Thoracic aorta (tissue), 2 donors: ENCODE measurements at places on chromosomes 12 and 14. TPM values are rescaled to one million over a fixed set of nuclear protein-coding genes. Genes with fewer than 3 reads are reported as not detected.

DNA sequence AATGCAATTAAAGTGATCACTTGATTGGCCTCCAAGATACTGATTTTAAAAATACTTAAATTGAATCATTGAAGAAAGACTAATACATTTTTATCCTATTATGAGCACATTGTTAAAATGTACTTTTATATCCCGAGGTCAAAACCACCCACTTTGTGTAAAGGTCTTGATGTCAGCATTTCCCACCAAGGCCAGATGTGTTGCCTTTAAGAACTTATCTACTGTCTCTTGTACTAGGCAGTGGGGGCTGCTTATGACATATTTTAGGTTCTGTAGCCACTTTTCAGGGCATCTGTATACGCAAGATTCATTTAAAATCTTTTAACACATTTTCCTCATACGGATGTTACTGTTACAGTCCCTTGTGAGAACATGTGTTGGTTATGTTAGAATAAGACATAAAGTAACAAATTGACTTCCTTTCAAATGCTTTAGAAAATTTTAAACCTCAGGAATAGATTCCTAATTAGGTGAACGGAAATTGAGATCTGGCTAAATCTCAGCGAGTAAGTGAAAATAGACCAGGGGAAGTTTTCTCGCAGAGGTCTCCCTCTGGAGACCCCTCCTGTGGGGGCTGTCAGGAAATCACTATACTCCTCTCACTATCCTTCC is 456.2 kb downstream of the ADAMTS20 start:
- H3K27me3 ChIP-seq = no peaks in the 10 kb centered on the region
- H3K4me1 ChIP-seq = no peaks in the 10 kb centered on the region
- H3K4me3 ChIP-seq = no peak overlapping the region
- H3K27ac ChIP-seq = no peak overlapping the region
- H3K36me3 ChIP-seq = no peaks in the 10 kb centered on the region

DNA sequence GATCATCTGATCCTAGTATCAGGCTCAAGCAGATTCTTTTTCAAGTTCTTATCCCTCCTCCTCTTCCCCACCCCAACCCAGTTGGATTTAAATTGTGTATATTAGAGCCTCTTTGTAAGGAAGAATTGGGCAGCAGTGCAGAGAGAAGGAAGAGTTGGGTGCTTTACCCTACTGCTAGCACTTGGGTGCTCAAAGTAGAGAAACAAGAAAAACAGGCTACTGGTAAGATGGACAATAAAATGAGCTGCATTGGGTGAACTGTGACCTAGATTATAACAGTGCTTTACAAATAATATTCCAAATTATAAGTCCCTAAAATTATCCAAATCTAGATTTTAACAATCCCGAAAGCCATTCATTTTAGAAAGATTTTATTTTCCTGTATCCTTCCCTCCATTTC is 363.4 kb upstream of the GARIN6 start:
- H3K27ac ChIP-seq = no peak overlapping the region
- H3K4me3 ChIP-seq = no peak overlapping the region
- no peak for DNase-seq
- no peaks in the 10 kb centered on the region for H3K27me3 ChIP-seq

GRCh38 chr12:94649349-94650142 is 811 bp downstream of the TMCC3 start:
- H3K27ac ChIP-seq = peak overlapping the region; percentile 63
- H3K27me3 ChIP-seq = no peaks in the 10 kb centered on the region
- no peak for DNase-seq
- H3K36me3 ChIP-seq = no peaks in the 10 kb centered on the region
- peak overlapping the region; percentile 91 for H3K4me3 ChIP-seq
- H3K4me1 ChIP-seq = peaks cover 5% of the 10 kb centered on the region

DNA sequence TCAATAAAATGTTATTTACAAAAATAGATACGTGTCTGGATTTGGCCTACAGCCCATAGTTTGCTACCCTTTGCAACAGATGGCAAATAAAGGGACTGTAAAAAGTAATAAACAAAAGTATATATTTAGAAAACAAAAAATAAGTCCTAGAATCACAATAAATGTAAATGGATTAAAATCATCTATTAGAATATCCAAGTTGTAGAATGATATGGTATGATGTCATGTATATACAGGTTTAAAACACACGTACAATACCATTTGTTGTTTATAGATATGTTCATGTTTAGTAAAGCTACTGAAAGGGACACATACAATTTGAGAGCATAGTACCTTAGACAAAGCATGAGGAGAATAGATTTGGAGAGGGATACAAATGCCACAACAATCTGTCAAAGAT is 219.5 kb downstream of the BCL11B start:
- no peak overlapping the region for H3K27ac ChIP-seq
- no peaks in the 10 kb centered on the region for H3K36me3 ChIP-seq
- DNase-seq = no peak
- H3K4me3 ChIP-seq = no peak overlapping the region
- H3K27me3 ChIP-seq = no peaks in the 10 kb centered on the region

DNA sequence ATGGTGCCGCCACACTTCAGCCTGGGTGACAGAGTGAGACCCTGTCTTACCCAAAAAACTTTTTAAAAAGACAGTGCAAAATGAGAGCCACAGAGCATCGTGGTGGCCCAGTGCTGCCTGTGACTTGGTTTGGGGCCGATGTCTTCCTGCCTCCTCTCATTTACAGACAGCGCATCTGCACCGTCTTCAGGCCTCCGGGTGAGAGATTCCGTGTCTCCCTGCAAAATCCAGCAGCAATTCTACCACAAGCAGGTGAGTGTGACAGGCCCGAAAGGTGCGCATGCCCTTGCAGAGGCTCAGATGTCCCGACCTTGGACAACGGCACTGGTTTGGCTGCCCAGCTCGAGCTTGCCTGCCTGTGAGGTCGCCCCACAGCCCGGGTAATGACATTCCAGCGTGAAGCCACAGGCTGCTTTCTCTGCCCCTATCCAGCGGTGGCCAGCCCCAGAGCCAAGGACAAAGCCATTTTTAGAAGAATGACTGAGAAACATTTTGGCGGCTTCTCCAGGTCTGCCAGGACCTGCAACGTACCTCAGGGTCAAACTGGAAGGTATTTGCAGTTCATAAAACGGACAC is 70.3 kb upstream of the RFLNA start:
- no peaks in the 10 kb centered on the region for H3K27me3 ChIP-seq
- no peaks in the 10 kb centered on the region for H3K36me3 ChIP-seq
- no peak overlapping the region for H3K27ac ChIP-seq
- no peak for DNase-seq

DNA sequence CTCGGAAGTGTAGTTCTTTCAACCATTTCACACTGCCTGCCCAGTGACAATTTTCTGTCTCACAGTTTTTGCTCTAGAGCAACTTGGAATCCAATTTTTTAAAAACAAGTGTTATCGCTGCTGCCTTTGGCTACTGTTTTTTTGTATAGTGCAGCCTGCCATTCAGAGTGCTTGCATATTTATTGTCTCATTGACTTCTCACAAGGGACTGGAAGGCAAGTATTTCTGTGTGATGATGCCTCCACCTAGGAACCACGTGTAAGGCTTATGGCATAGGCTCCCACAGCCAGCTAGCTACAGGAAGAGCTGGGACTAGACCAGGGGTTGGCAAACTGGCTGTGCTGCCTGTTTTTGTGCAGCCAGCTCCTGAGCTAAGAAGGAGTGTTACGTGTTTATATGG is 903 bp downstream of the PARPBP start:
- H3K36me3 ChIP-seq = no peaks in the 10 kb centered on the region
- peaks cover 16% of the 10 kb centered on the region for H3K4me1 ChIP-seq
- H3K4me3 ChIP-seq = peak overlapping the region; percentile 96

GRCh38 chr12:42094277-42094676 is 50.4 kb downstream of the GXYLT1 start:
- H3K27ac ChIP-seq = no peak overlapping the region
- DNase-seq = no peak
- H3K4me3 ChIP-seq = no peak overlapping the region
- no peaks in the 10 kb centered on the region for H3K27me3 ChIP-seq
- peaks cover 17% of the 10 kb centered on the region for H3K4me1 ChIP-seq

DNA sequence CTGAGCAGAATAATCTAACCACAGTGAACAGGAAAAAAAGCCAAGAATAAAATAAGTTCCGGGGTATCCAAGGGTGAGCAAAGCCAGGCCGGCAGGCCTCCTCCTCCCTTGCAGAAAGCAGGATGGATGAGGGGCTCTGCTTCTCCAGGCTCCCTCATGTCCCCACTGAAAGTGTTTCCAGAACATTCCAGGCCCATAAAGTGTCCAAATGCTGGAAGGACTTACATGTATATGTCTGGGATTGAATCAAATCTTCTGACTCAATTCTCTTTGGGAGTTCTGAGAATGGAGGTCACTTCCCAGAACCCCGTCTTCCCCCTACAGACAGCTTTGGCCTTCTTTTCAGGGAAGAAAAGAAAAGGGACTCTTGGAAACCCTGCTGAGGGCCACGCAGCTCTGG is 25.0 kb upstream of the BDKRB1 start:
- no peak overlapping the region for H3K27ac ChIP-seq
- no peak for DNase-seq
- H3K4me3 ChIP-seq = no peak overlapping the region
- no peaks in the 10 kb centered on the region for H3K27me3 ChIP-seq
- no peaks in the 10 kb centered on the region for H3K4me1 ChIP-seq

GRCh38 chr14:101721951-101722661 is 39.4 kb upstream of the PPP2R5C start:
- no peaks in the 10 kb centered on the region for H3K36me3 ChIP-seq
- H3K4me1 ChIP-seq = no peaks in the 10 kb centered on the region
- H3K4me3 ChIP-seq = peak overlapping the region; percentile 9
- no peak for DNase-seq

- H3K27ac ChIP-seq = no peak overlapping the region
- DNase-seq = no peak
- H3K27me3 ChIP-seq = no peaks in the 10 kb centered on the region
- H3K36me3 ChIP-seq = no peaks in the 10 kb centered on the region
Measured at GRCh38 chr14:73762375-73762822, 48.2 kb upstream of the PNMA1 start.

GRCh38 chr12:115166698-115167315 is 482.8 kb upstream of the TBX3 start:
- H3K36me3 ChIP-seq = no peaks in the 10 kb centered on the region
- H3K4me3 ChIP-seq = no peak overlapping the region
- no peak for DNase-seq
- no peaks in the 10 kb centered on the region for H3K27me3 ChIP-seq
- no peak overlapping the region for H3K27ac ChIP-seq

DNA sequence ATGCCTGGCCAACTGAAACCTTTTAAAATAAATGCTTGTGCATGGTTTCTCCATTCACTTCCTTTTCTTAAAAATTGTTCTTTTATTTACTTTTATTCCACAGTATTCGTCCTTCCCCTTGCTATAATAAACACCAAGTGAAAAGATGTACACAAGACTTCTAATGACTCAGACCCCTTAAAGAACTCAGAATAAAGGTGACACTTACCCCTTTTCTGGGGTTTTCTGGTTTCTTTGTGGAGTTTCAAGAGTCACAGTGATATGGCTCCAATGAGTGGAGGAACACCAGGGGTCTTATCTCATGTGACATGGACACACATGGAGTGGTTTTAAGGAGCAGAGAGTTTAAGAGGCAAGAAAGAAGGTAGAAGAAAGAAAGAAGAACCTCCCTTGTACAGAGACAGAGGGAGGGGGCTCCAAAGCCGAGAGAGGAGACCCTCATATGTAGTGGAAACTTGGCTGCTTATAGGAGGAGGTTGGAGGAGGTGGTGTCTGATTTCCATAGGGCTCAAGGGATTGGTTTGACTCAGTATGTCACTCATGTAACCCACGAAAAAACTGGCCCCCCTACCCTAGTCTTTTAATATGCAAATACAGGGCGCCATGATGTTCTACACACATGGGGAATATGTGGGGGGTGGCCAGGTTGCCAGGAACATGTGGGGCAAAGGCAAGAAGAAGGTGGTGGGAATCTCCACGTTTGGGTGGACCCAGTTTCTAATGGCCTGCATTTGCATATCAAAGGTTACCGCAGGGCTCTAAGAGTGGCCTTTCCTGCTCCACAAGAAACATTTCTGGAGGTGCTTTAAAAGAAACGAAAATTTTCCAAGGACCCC is 22.1 kb upstream of the CD69 start:
- H3K27ac ChIP-seq = no peak overlapping the region
- no peak for DNase-seq
- H3K27me3 ChIP-seq = no peaks in the 10 kb centered on the region
- H3K4me3 ChIP-seq = no peak overlapping the region
- no peaks in the 10 kb centered on the region for H3K36me3 ChIP-seq

DNA sequence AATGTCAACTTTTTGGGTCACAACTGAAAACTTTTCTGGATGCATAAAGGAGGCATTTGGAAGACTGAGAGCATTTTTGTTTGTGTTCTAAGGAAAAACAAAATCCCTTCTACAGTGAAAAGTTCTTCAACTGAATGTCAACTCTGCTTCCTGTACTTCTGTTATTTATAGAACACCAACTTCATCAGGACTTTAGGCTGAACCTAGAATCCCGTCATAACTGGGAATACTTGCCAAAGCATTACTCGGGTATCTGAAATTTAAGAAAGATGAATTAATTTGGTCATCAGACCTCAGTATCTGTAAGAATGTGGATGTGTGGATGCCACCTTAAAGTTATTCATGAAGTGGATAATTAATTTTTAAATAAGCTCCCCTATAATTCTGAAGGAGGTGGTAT is 73.2 kb downstream of the FERMT2 start:
- H3K27me3 ChIP-seq = no peaks in the 10 kb centered on the region
- H3K36me3 ChIP-seq = peaks cover 16% of the 10 kb centered on the region
- DNase-seq = no peak

DNA sequence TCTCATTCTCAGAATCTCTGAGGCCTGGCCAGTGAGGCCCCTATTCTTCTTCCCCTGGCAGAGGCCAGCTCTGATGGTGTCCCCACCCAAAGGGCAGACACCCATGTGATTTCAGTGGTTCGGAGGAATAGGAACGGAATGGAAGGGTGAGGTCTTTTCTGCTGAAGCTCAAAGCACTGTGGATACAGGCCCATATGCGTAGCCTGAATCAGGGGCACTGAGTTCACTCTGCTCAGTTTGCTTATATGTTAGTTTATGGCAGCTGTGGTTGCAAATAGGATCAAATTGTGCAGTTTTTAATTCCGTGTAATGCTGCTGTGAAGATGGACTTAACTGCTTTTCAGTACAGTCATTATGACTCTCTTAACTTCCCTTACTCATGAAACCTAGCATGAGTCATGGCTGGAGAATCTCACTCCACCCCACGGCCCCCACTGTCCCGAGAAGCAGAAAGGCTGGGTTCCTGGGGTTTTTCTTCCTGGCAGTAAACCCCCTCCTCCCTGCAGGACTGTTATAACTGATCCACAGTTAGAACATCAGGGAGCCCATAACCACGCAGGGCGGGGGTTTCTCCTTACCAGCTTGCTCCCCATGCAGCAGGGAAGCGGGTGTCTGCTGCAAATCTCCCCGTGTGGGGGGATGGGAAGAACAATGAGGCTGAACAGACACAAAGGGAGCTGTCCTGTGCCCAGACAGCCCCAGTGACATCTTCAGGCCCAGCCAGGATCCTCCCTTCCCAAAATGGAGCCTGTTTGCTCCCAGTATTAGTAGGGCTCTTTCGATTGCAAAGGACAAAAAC is 122.7 kb downstream of the SLC38A6 start:
- H3K27me3 ChIP-seq = no peaks in the 10 kb centered on the region
- peak; percentile 42 for DNase-seq
- peak overlapping the region; percentile 85 for H3K27ac ChIP-seq
- peak overlapping the region; percentile 34 for H3K4me3 ChIP-seq
- H3K4me1 ChIP-seq = peaks cover 25% of the 10 kb centered on the region

GRCh38 chr12:89756585-89757398 is 48.2 kb upstream of the ATP2B1 start:
- H3K4me3 ChIP-seq = no peak overlapping the region
- no peaks in the 10 kb centered on the region for H3K4me1 ChIP-seq
- DNase-seq = no peak
- no peaks in the 10 kb centered on the region for H3K27me3 ChIP-seq
- H3K36me3 ChIP-seq = no peaks in the 10 kb centered on the region

SLC38A4 gene
- total RNA-seq = not detected

SLC10A1 gene
- not detected for total RNA-seq

KLRC2 gene
- total RNA-seq = not detected

DHRS2 gene
- total RNA-seq = not detected

CDH24 gene
- total RNA-seq = 1.1 TPM

CBLN3 gene
- 4.2 TPM for total RNA-seq

B3GNT4 gene
- 2.4 TPM for total RNA-seq
